ENCODE measurements at places on chromosomes 11 and 22.
A peak's percentile ranks its signal among the peaks of the same experiment; 100 is the strongest.

GRCh38 chr11:23423104-23423503 lies 562.8 kb upstream of the CCDC179 start:
- no peak for DNase-seq

GRCh38 chr11:87033561-87033960 lies 4.2 kb upstream of the TMEM135 start:
- no peak for DNase-seq

GRCh38 chr11:126214841-126215240 lies 3.3 kb downstream of the FAM118B start:
- DNase-seq, result no peak

- DNase-seq, result no peak
These were observed 7.3 kb downstream of the SLC15A3 start for GRCh38 chr11:60944490-60945294.

- DNase-seq, result peak; percentile 61
These were observed 179.2 kb upstream of the ZBED5 start for GRCh38 chr11:11036848-11037732.

DNA sequence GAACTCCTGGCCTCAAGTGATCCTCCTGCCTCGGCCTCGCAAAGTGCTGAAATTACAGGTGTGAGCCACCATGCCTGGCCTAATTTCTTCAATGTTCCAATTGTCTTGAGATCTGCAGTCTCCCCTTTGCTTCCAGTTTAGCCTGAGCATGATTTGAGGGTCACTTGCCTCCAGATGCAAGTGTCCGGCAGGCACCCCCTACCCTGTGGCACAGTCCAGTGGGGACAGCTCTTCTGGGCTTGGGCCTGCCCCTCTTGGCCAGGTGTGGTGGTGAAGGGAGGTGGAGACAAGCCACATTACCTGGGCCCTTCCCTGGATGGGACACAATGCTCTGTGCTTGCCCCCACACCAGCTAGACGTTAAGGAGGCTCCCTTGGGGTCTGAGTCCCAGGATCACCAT lies 21.3 kb upstream of the CACNG2 start:
- DNase-seq, result no peak

GRCh38 chr22:34904486-34904885 lies 161.5 kb upstream of the ISX start:
- DNase-seq, result no peak

GRCh38 chr22:30636226-30637077 lies 871 bp downstream of the SLC35E4 start:
- no peak for DNase-seq

DNA sequence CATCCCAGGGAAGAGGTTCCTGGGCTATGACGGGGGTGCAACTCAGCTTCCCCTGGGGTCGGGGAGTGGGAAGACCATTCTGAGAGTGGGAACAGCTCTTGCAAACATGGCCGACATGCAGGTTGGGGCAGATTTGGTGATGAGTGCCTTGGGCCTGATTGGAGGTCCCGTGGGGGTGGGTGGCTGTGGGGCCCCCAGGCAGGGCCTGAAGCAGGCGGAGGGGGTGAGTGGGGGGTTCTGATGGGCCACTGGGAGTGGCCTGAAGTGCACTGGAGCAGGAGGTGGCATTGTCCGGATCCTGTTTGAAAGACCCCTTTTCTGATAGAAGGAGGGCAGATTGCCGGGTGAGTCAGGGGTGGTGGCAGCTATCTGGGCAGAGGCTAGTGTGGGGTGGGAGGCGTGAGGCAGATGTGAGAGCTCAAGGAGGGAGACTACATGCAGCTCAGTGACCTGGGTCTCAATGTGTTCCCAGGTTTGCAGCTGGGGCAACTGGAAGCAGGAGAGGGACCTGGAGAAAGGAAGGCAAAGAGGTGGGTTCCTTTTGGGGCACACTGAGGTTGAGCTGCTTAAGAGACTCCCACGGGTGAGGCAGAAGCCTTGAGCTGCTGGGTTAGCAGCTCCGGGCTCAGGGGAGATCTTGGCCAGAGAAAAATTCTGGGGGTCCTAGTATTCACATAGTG lies 15.1 kb downstream of the MYEOV start:
- no peak for DNase-seq

DNA sequence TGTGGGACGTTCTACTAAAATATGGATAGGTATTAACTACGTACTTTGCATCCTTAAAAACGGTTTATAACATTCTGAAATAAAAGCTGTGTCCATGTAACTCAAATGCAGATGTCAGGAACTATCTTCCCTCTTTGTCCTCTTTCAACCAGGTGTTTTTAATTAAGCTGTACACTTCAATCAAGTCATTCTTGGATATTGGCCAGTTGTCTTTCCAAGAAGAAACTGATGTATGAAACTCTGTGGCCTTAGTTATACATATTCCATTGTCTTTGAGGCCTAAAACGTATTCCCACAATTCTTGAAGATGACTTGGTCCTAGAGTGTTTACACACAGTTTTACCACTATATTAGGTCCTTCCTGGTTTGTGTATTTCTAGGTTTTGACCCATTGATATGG lies 249.0 kb upstream of the CNTN5 start:
- no peak for DNase-seq

DNA sequence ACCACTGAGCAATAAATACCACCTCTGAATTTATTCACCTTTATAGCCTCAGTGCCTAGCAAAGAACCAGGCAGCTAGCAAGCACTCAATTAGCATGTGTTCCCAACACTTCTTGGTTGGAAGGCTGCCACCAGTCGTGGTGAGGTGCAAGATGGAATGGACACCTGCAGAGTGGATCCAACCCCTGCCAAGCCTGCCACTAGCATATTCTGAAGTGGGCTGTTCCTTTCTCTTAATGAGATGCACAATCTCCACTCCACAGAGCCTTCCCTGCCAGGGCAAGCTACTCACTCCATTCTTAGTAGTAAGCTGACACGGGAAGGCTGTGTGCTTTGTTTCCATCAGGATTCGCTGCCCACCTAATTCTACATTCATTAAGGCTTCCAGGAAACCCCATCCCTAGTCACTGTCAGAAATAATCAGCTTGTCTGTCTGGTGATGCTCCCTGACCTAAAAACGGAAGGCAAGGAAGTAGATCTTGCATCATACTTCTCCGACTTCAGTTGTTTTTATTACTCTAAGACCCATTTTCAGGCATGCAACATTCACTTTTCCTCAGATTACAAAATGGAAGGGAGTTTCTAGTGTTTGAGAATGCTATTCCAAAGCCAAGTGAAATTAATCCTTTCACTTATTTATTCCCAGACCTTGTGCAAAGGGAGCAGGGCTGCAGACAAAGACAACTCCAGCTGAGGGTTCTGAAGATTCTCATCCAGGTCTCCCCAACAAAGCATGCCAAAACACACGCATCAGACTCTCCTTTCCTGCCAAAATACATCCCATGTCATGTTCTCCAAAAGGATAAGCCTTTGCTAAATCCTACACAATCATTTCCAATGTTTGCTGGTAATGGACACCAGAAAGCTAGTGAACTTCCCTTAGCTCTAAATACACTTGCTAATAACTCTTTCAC lies 128.0 kb downstream of the TENM4 start:
- no peak for DNase-seq

- DNase-seq, result no peak
These were observed 175.2 kb downstream of the TMEM135 start for GRCh38 chr11:87212891-87213290.

DNA sequence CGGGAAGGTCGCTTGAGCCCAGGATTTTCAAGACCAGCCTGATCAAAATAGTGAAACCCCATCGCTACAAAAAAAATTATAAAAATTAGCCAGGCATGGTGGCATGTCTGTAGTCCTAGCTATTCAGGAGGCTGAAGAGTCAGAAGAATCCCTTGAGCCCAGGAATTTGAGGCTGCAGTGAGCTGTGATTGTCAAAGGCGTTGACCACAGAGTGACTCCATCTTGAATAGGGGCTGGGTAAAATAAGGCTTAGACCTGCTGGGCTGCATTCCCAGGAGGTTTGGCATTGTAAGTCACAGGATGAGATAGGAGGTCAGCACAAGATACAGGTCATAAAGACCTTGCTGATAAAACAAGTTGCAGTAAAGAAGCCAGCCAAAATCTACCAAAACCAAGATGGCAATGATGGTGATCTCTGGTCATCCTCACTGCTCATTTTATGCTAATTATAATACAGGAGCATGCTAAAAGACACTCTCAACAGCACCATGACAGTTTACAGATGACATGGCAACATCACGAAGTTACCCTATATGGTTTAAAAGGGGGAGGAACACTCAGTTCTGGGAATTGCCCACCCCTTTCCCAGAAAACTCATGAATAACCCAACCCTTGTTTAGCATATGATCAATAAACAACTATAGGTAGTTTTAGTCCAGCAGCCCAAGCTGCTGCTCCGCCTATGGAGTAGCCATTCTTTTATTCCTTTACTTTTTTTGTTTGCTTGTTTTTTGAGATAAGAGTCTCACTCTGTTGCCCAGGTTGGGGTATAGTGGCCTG lies 2.8 kb upstream of the RDX start:
- no peak for DNase-seq

DNA sequence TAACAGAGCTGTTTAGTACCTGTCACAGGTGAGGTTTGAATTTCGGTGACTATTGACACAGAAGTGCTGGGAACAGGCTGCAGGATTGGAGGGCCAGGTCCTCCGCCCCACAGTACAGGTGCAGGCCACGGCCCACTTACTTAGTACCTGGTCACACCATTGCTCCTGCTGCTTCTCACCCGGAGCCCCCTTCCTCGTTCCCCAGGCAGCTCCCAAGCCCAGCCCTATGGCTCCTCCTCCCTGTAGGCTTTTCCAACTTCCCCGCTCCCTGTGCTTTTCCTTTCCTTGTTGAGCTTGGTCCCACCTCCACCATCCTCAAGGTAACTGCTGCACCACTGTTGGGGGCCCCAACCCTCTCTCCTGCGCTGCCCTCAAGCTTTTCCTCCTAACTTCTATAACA lies 27.9 kb upstream of the ANO1 start:
- DNase-seq, result no peak

- peak; percentile 68 for DNase-seq
These were observed 112.7 kb downstream of the ZBTB16 start for GRCh38 chr11:114172055-114172861.

DNA sequence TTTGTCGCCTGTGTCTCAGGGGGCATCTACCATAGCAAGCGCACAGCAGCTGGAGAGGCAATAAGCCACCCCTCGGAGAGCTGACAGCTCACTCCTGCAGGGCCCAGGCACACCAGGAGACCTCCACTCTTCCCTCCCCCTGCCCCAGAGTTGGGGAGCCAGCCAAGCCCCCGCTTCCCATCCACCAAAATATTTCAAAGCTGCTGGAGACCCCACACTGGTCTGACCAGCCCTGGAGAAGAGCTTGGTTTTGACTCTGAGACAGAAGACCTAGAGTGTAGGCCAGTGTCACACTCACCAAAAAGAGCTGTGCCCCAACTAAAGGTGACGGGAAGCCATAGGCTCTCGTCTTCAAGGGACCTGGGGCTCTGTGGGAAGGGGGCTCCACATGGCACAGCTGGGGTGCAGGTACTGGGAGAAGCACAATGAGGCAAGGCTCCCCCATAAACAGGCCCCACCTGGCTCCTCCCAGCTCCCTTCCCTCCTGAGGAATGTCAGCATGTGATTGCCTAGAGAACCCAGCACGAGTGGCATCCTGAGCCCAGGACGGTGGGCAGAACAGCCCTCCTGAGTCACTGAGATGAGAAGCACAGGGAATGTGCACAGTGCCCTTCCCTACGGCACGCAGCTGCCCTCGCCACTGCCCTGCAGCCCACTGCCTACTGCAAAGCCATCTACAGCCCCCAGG lies 5.8 kb upstream of the GNAZ start:
- DNase-seq, result no peak

GRCh38 chr11:111452817-111453552 lies 59.2 kb downstream of the BTG4 start:
- DNase-seq, result no peak

GRCh38 chr11:69620683-69621290 lies 20.2 kb upstream of the CCND1 start:
- no peak for DNase-seq

DNA sequence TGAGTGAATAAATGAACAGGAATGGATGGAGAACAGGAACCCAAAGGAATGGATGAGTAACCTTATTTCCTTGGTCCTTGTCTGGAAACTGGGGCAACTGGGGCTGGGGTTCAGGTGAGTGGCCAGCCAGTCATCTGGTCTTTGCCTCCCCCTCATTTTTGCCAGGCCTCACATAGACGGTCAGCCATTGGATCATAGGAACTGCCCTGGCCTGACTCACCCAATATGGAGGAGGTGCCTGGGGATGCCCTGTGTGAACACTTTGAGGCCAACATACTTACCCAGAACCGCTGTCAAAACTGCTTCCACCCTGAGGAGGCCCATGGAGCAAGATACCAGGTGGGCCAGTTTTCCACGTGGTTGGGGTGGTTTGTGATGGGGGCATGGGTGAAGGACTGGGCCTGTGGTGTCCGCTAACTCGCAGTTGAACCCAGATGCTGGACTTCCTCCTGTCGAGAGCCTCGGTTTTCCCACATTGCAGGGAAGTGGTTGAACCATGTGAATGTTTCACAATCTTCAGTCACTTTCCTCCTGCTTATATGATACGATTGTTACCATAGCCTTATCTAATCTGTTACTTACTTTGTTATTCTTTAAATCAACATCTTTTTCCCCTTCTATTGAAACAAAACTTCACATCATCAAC lies 4.4 kb downstream of the TRIOBP start:
- DNase-seq, result no peak

GRCh38 chr11:72669527-72669926 lies 4.7 kb downstream of the PDE2A start:
- DNase-seq, result no peak

DNA sequence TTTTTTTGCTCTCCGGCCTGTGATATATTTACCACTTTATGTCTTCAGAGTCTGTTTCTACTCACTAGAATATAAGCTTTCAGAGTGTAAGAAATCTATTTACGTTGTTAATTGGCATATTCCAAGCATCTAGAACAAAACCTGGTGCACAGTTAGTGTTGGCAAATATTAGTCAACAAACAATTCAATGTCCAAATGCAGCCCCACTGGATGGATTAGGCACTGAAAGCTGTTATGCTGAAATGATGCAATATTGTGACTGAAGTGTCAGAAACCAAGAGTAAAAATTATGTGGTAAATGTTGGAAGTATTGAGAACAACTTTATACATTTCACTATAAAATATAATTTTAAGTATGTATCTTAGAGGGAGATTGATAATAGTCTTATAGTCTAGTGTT lies 24.8 kb downstream of the CASP4 start:
- DNase-seq, result no peak

- DNase-seq, result peak; percentile 71
These were observed 642 bp upstream of the SEPTIN3 start for GRCh38 chr22:41968601-41969000.

DNA sequence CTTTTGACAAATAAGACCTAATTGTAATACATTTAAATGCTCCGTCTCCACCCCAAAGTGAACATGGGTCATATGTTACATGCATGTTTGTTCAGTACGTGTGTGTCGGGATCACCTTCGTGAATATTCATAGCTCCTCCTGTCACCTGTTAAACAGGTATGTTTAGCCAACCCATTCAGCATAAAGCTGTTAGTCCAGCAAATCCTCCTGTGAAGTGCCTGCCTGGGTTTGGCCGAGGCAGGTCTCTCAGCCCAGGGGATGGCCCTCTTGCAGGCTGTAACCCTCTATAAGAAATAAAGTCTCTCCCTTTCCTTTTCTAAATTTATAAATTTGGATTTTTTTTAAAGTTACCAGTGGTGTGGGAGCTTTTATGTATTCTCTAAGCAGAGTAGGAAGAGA lies 38.9 kb upstream of the NTM start:
- no peak for DNase-seq
